ENCODE measurements at places on chromosomes 3 and 15. TPM values are rescaled to one million over a fixed set of nuclear protein-coding genes. Genes with fewer than 3 reads are reported as not detected.

The TNIK gene
- 17.5 TPM for total RNA-seq

GRCh38 chr15:101464999-101465669 is 24.4 kb downstream of the PCSK6 start:
- no peak overlapping the region for H3K27ac ChIP-seq
- H3K4me3 ChIP-seq = no peak overlapping the region
- H3K4me1 ChIP-seq = no peaks in the 10 kb centered on the region
- peaks cover 2% of the 10 kb centered on the region for H3K36me3 ChIP-seq
- peaks cover 14% of the 10 kb centered on the region for H3K27me3 ChIP-seq

The ADGRG7 gene
- total RNA-seq = not detected

The DPH6 gene
- total RNA-seq = 7.3 TPM

The TADA3 gene
- 69.6 TPM for total RNA-seq

The BMF gene
- 40.9 TPM for total RNA-seq

- H3K36me3 ChIP-seq = peaks cover 23% of the 10 kb centered on the region
- H3K4me1 ChIP-seq = peaks cover 87% of the 10 kb centered on the region
- H3K27ac ChIP-seq = peak overlapping the region; percentile 100
- peak; percentile 96 for DNase-seq
- H3K4me3 ChIP-seq = peak overlapping the region; percentile 44
These were observed 43.0 kb downstream of the VGLL4 start for GRCh38 chr3:11600501-11601282.

The CCDC33 gene
- not detected for total RNA-seq

The CIB2 gene
- total RNA-seq = 8.8 TPM

DNA sequence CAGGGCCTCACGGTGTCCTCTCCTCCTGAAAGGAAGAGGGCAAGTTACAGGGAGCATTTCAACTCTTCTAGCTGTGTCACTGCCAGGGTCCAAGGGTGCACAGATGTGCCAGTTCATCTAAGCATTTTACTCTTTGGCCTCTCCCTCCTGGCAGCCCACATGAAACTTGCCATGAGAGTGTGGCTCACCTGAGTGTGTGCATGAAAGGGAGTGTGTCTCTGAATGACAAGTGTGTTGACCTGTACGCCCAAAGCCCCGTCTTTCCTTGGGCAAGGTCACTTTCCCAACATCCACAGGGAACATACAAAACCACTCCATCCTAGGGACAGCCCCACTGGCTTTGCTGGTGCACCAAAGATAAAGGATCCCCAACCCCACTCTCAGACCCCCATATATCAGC is 280.0 kb downstream of the NTRK3 start:
- DNase-seq = no peak
- H3K36me3 ChIP-seq = no peaks in the 10 kb centered on the region
- no peak overlapping the region for H3K4me3 ChIP-seq
- H3K27me3 ChIP-seq = no peaks in the 10 kb centered on the region

DNA sequence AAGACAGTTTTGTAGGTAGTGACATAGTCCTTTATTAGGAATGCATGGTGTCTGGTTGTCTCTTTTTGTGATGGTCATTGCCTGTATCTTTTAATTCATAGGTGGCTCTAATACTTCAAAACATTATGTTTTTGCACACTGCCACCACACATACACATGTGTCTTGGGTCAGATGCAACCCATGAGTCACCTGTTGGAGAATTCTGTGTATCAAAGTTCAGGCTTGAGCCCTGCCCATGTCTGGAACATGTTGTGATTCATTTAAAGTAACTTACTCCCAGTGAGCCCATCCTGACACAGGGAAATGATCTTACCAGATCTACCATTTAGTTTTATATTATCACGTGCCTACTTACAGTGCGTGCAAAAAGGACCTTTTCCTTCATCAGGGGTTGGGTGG is 142.7 kb downstream of the GHSR start:
- H3K27ac ChIP-seq = peak overlapping the region; percentile 58
- H3K36me3 ChIP-seq = peaks cover 40% of the 10 kb centered on the region
- DNase-seq = no peak
- no peaks in the 10 kb centered on the region for H3K27me3 ChIP-seq
- peaks cover 48% of the 10 kb centered on the region for H3K4me1 ChIP-seq

DNA sequence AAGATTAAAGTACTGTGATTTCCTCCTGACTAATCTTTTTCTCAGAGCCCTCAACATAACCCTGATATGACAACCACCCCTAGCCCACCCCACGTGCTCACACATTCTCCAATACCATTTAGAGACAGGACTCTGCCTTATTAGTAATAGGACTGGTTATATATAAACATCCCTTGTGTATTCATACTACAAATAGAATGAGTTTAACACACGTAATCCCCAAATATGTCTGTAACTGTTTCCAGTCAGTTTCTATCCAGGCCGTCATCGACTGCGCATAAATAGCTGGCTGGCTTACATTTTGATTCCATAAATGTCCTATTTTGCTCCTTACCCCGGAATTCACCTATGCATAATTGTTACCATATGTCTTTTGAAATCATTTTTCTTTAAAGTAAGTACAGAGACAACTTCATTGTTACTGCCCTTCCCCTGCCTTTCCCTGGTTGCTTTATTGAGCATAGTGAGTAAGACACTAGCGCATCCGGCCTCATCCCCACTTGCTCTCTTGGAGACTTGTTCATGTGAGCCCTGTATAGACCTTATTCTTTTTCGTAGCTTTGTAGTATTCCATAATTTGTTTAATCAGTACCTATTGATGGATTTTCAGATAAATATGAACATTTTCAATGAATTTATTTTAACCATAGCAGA is 3.5 kb upstream of the P2RY14 start:
- H3K27ac ChIP-seq = no peak overlapping the region
- DNase-seq = no peak
- H3K27me3 ChIP-seq = no peaks in the 10 kb centered on the region
- peaks cover 11% of the 10 kb centered on the region for H3K4me1 ChIP-seq

DNA sequence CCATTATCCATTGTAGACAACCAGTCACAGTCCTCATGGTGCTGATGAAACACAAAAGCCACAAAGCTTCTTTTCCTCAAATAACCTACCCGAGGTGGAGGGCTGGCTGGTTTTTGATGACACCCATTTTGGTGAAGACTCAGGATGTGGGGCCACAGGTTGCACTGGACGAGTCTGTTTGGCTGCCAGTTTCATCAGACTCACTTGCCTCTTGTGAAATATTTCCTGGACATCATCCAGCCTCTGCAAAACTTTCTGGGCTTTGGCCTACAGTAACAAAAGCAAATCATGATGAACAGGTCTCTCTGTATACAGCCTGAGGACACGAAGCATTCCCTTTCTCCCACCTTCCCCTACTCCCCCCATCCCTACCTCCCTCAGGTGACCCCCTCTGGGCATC is 42.2 kb downstream of the B3GNT5 start:
- H3K4me3 ChIP-seq = no peak overlapping the region

GRCh38 chr3:37823189-37823588 is 38.5 kb upstream of the CTDSPL start:
- H3K4me3 ChIP-seq = no peak overlapping the region
- H3K27me3 ChIP-seq = no peaks in the 10 kb centered on the region
- DNase-seq = no peak
- no peaks in the 10 kb centered on the region for H3K4me1 ChIP-seq
- no peak overlapping the region for H3K27ac ChIP-seq
- peaks cover 7% of the 10 kb centered on the region for H3K36me3 ChIP-seq

The KIF15 gene
- 2.7 TPM for total RNA-seq

The PLEKHO2 gene
- total RNA-seq = 20.3 TPM

The NEIL1 gene
- total RNA-seq = 22.0 TPM

- H3K4me1 ChIP-seq = no peaks in the 10 kb centered on the region
- H3K27ac ChIP-seq = no peak overlapping the region
These were observed 94.5 kb downstream of the SERPINI1 start for GRCh38 chr3:167830007-167830406.

The GXYLT2 gene
- 140 TPM for total RNA-seq

DNA sequence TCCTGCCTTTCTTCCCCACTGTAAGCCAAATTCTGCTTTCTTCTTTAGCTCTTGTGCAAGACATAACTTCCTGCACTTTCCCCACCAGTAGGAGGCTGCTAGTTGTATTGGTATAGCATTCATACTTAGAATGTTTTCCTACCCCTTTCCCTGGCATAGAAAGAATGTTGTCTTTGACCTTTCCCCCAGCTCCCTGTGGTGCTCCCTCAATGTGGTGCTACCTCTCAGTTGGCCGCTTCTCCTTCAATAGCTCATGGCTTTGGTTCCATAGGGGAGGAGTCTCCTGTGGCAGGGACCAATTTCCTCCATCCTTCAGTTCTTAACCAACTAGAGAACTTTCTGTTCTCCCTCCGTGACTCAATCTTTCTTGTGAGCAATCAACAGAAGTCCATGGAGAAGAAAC is 67.5 kb upstream of the AKAP13 start:
- H3K4me1 ChIP-seq = peaks cover 46% of the 10 kb centered on the region
- DNase-seq = no peak
- peaks cover 1% of the 10 kb centered on the region for H3K36me3 ChIP-seq
- H3K27ac ChIP-seq = peak overlapping the region; percentile 86

The GPR27 gene
- total RNA-seq = 5.5 TPM

The GHRL gene
- total RNA-seq = not detected

DNA sequence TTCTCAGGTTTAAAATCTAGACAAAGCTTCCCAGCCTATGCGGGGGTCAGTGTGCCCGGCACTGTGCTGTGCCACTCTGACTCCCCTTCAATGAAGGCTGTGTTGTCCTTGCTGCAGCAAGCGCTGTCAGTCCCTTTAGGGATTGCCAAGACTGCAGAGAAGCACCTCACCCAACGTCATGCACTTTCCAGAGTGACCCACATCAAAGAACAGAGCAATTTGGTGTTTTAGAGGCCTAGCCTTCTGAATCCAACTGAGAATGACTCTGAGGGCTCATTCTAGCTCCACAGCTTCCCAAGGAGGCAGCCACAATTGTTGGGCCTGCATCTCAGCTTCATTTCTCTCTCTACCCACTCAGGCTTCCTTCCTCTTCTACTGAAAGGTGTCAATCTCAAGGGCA is 26.4 kb downstream of the SLC9A9 start:
- H3K27me3 ChIP-seq = no peaks in the 10 kb centered on the region
- H3K27ac ChIP-seq = no peak overlapping the region
- no peak overlapping the region for H3K4me3 ChIP-seq
- DNase-seq = no peak

DNA sequence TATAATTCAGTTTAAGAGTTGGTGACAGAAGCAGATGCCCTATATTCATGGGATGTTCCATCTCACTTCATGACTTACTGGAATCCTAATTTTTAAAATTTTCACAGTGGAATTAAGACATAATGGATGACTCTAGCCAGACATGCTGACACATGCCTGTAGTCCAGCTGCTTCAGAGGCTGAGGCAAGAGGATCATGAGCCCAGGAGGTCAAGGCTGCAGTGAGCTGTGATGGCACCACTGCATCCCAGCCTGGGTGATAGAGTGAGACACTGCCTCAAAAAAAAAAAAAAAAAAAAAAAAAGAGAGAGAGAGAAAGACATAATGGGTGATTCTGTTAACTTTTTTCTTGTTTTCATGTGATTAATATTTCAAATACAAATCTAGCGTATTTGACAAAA is 123.6 kb downstream of the KLHL25 start:
- peak overlapping the region; percentile 86 for H3K27ac ChIP-seq
- H3K4me3 ChIP-seq = no peak overlapping the region
- peaks cover 52% of the 10 kb centered on the region for H3K4me1 ChIP-seq
- no peak for DNase-seq
- peaks cover 27% of the 10 kb centered on the region for H3K36me3 ChIP-seq

The SLC38A3 gene
- total RNA-seq = 1.2 TPM

- peaks cover 22% of the 10 kb centered on the region for H3K36me3 ChIP-seq
- no peaks in the 10 kb centered on the region for H3K27me3 ChIP-seq
- no peak overlapping the region for H3K4me3 ChIP-seq
- H3K4me1 ChIP-seq = peaks cover 83% of the 10 kb centered on the region
These were observed 24.3 kb downstream of the ATP10A start for GRCh38 chr15:25838871-25839195.

DNA sequence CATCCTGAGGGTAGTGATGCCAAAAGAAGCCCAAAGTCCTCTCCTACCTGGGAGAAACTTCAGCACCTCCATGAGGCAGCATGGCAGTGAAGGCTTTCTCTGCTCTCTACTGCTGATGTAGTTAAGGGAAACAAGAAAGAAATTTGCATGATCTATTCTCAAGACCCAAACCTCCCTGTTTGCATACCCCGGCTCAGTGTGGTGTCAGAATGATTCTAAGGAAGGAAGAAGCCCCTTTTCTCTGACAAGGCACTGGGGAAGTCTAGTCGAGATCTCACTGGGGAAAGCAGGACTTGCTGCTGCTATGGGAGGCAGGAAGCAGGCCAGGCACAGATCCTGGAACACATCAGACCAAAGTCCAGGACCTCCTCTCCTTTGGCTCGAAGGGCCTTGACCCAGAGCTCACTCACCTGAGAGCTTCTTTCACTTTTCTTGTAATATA is 89.4 kb upstream of the ICE2 start:
- no peak overlapping the region for H3K27ac ChIP-seq
- H3K36me3 ChIP-seq = no peaks in the 10 kb centered on the region
- no peaks in the 10 kb centered on the region for H3K4me1 ChIP-seq
- H3K4me3 ChIP-seq = no peak overlapping the region
- H3K27me3 ChIP-seq = no peaks in the 10 kb centered on the region

GRCh38 chr3:133930341-133930933 is 34.8 kb upstream of the RAB6B start:
- peaks cover 4% of the 10 kb centered on the region for H3K4me1 ChIP-seq
- H3K4me3 ChIP-seq = no peak overlapping the region
- no peak overlapping the region for H3K27ac ChIP-seq
- no peak for DNase-seq

DNA sequence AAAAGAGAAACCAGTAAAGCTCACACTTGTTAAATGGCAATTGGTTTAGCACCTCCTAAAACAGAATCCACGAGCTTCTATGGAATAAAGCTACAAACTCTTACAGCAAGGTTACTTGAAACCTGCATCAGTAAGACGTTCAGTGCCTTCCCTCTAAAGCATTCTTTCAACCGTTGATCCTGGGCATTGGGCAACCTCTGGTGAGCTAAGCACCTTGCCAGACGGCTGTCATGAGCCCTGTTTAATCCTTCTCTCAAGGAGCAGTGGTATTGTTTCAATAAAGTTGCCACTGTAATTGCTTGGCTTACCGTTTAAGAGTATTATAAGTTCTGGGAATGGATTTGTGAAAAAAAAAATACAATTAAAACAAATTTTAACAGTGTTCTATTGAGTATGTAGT is 75.0 kb downstream of the COL8A1 start:
- H3K27me3 ChIP-seq = no peaks in the 10 kb centered on the region
- peaks cover 87% of the 10 kb centered on the region for H3K4me1 ChIP-seq
- peak overlapping the region; percentile 89 for H3K27ac ChIP-seq
- DNase-seq = no peak
- peaks cover 40% of the 10 kb centered on the region for H3K36me3 ChIP-seq

DNA sequence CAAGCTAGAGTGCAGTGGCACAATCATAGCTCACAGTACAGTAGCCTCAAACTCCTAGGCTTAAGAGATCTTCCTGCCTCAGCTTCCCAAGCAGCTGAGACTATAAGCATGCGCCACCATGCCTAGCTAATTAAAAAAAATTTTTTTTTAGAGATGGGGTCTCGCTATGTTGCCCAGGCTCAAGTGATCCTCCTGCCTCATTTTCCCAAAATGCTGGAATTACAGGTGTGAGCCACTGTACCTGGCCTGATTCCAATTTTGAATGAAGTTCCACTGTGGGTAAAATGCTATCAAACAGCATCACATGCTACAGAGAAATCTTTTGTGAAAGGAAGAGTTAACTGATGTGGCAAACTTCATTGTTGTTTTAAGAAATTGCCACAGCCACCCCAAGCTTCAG is 17.5 kb downstream of the ADPGK start:
- peaks cover 45% of the 10 kb centered on the region for H3K36me3 ChIP-seq
- H3K27ac ChIP-seq = no peak overlapping the region
- no peaks in the 10 kb centered on the region for H3K4me1 ChIP-seq
- no peak overlapping the region for H3K4me3 ChIP-seq
- no peak for DNase-seq
